NT2/D1 (cell line): ENCODE measurements at places on chromosomes 16 and 17.

GRCh38 chr17:32331243-32332040 is 10.5 kb downstream of the C17orf75 start:
- no peak for DNase-seq

DNA sequence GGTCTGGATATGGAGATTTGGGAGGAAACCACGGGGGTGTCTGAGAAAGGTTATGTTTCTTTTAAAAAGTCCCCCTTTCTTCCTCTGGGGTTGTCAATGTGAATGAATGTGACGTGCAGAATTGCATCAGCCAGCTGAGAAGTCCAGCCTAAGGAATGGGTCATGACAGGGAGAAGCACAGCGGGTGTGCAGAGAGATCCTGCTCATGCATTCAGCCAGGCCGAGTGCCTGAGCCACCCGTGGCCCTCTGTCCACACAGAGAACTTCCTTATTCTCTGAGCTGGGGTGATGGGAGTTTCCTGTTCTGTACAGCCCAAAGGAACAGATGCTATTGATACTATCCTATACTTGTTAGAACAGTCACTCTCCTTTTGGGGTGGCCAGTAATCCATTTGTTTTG is 117.9 kb downstream of the CPPED1 start:
- DNase-seq = no peak

- no peak for DNase-seq
These were observed 32.5 kb upstream of the MYO18A start for GRCh38 chr17:29212681-29213121.

DNA sequence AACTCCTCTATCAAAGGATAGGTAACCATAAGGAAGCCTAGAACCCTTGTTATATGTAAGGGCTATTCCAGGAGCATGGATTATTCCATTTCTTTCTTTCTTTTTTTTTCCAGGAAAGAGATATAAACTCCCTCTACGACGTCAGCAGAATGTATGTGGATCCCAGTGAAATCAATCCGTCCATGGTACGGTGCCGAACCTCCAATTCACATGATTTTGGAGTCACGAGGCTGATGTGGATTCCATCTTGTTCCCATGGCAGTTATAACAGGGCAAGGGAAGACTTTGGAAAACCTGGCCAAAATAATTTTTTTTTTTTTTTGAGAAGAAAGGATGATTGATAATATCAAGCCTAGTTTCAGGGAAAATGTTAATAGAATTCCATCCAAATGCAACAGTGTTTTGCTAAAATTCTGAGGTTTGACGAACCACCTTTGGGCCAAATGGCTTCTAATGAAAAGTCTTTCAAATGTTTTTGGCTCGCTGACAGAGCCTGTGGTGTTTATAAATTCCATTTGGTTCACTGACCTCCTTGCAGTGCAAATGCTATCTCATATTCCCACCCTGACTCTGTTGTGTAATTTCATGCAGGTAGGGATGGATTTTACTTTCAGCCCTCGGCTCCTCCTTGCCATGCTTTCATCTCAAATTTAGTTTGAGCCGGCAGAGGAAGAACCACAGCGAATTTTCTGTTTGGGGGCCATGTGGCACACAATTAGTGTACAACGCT is 90.0 kb downstream of the SDR42E1 start:
- DNase-seq = no peak

DNA sequence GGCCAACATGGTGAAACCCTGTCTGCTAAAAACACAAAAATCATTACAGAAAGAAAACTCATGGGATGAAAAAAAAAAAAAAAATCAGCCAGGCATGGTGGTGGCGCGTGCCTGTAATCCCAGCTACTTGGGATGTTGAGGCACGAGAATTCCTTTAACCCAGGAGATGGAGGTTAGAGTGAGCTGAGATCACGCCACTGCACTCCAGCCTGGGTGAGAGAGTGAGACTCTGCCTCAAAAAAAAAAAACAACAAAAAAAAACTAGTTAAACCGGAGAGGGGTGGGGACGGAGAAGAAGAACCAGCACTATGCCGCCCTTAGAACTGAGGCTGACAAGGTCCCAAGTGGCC is 7.4 kb upstream of the NOTUM start:
- DNase-seq = no peak

DNA sequence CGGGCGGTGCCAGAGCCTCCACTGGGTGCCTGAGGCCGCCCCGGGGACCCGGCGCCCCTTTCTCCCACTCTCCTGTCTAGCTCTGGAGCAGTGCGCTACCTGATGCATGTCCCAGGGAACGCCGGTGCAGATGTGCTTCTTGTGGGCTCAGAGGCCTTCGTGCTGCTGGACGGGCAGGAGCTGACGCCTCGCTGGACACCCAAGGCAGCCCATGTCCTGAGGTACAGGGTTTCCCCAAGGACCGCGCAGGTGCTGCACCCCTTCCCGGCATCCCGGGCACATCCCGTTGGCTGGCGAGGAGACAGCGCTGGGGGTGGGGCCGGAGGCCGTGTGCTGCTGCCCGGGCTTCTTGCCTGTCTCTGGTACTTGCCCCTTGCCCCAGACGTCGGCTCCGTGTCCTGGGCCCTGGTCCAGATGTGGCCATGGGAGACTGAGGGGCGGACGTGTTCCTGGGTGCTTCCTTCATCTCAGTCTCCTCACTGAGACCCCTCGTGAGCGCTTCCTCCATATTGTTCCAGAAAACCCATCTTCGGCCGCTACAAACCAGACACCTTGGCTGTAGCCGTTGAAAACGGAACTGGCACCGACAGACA is 12.5 kb downstream of the RGS11 start:
- no peak for DNase-seq

DNA sequence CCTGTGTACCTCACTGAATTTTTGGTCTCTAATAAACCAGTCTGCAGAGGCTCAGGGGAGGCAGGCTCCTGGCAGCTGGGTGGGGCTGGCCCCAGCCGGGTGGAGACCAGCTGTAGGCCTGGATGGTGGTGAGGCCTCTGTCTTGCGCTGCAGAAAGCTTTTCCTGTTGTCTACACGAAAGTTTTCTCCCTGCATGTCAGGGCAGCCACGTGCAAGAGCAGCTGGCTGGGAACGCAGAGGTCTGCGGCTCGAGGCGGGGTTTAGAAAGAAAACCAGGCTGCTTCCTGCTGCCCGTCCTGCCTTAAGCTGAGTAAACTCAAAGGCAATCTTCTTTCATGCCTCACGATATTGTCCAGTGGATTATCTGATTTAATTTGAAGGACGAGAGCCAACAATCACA is 2.4 kb downstream of the SERPINF1 start:
- DNase-seq = no peak

DNA sequence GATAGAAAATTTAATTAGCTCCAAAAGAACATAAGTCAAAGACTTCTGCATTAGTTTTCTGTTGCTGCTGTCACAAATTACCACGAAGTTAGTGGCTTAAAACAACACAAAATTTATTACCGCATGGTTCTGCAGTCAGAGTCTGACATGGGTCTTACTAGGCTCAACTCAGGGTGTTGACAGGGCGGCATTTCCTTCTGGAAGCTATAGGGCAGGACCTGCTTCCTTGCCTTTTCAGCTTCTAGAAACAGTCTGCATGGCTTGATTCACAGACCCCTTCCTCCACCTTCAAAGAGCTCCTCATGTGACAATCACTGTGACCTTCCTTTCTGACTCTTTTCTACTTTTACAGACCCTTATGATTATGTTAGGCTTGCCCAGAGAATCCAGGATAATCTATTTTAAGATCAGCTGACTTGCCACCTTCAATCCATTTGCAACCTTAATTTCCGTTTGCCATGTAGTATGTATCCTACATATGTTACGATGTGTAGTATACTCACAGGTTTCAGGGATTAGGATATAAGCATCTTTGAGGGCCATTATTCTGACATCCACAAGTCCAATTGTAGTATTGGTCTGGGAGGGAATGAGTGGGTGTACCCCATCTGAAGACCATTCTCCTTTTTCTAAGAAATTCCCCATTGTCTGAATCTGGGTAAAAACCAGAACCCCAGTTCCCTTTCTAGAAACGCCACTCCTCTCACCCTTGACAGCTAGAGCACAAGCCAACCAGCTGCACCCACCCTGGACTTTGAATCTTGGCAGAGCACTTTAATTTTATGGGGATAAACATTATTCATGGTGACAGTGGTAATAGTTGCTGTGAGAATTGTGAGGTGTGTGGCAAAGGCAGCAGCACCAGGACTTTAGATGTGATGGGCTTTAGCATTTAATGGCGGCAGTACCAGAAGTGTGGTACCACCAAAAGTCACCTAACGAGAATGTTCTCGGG is 265.5 kb downstream of the KCNJ2 start:
- DNase-seq = no peak

- DNase-seq = no peak
These were observed 148.1 kb downstream of the SOCS1 start for GRCh38 chr16:11107780-11108465.

DNA sequence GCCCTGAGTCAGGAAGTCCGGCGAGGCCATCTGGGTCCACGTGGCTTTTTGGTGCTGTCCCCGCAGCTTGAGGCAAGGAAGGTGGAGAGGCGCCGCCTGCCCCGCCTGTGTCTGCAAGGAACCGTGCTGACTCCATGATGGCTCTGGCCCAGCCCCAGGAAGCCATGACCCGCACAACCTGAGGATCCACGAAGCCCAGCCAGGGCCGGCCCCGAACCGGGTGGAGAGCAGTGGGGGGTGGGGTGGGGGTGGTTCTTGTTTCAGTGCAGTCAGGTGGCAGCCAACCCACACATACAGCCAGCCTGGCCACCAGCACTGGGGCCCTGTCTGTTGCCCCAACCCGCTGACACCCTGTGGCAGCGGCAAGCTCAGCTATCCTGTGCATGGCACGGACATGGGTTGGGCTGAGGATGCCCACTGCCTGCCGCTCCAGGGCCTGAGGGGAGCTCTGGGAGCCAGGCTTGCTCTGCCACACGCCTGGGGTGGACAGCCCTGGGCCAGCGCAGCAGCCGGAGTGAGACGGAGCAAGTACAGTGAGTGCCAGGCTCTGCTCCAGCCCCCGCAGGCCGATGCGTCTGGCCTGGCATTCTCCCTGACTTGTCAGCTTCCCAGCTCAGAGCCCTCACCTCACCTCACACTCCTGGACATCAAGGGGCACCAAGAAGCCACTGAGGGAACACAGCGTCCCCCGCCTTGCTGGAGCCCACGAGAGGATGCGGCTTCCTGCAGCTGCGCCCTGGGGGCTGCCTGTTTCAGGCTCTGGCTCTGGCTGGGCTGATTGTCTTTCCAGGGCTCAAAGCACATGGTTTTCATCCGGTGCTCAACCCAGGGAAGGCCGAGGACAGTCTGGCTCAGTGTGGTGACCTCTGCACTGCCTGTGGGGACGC is 68.8 kb downstream of the LMF1 start:
- no peak for DNase-seq

- DNase-seq = no peak
These were observed 729 bp downstream of the ADORA2B start for GRCh38 chr17:15945527-15946191.

DNA sequence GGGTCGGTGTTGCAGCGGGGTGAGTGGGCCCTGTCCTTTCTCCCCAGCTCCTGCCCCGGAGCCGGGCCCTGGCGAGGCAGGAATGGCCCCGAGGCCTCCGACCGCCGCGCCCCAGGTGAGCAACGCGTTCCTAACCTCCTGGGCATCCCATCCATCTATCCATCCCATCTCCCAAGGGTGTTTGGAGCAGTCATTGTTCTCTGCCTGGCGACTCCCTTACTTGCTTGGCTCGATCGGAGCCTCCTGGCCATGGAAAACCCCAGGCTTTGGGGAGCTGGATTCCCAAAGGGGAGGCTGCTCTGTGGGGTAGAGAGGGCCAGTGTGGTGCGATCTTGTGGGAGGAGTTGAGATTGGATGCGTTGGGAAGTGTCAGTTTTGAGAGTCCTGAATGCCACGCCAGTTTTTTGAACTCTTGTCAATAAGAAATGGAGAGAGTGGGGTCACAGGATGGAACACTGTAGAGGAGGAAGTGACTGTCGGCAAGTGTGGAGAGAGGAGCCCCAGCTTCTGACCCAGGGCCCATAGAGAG is 684 bp downstream of the ZFP90 start:
- no peak for DNase-seq

- DNase-seq = no peak
These were observed 133.6 kb downstream of the BANP start for GRCh38 chr16:88084881-88085280.

GRCh38 chr17:82440991-82441627 is 9.4 kb downstream of the CYBC1 start:
- DNase-seq = no peak

DNA sequence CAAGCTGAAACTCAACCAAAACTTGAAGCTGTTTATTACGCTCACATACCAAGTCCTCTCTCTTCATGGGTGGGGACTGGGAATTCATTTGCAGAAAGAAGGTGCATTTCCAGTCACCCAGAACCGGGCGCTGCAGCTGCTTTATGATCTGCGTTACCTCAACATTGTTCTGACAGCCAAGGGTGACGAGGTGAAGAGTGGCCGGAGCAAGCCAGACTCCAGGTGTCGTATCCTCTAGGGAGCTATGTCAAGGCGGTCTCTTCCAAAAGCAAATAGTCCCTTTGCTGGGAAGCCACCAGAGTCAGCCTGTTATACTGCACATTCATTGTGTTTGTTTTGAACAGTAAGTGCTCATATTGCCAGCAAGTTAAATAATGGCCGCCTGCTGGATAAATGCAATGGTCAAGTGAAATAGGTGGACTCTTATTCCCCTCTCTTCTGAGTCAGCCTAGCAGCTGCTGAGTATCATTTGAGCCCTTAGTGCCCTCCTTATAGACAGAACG is 12.7 kb downstream of the COG1 start:
- no peak for DNase-seq

DNA sequence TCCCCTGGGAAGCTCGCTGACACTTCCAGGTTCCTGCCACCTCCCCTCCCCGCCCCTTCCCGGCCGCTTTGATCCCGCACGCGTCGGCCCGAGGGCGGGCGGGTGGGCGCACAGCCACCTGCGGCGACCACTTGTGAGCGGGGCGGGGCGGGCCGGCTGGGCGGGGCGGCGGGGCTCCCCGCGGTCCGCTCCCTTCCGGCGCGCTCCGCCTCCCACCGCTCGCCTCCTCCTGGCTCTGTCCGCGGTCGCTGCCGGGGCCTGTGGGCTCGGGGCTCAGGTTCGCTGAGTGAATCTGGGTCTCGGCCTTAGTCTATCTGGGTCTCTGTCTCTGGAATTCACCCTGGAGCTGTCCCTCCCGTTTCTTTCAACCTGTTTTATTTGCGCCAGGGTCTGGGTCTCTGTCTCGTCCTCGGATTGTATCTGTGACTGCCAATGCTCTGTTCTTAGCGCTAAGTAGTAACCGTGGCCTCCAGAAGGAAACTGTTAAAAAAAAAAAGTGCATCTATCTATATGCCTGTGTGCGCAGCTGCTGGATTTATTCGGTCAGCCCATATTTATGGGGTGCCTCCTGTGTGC is 2.7 kb upstream of the HES7 start:
- no peak for DNase-seq

GRCh38 chr17:40251576-40251975 is 32.5 kb downstream of the WIPF2 start:
- no peak for DNase-seq

- DNase-seq = no peak
These were observed 44.9 kb downstream of the CDRT4 start for GRCh38 chr17:15422392-15422965.

DNA sequence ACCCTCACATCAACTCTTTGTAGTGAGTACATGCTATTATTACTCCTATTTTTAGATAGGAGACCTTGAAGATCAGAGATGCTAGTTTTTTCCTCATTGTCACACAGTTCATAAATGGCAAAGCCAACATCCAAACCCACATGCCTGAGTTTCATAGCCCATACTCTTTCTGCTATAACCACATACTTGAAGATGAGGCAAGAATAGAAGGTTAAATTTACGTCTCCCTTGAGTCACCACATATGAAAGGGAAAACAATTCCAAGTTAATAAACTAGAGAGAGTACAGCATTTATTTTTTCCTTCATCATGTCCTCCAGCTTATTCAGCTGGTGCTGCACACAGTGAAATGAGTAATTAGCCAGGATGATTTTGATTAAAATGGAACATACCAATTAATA is 23.7 kb downstream of the NUDT7 start:
- DNase-seq = no peak
